ENCODE measurements at places on chromosomes 12 and 14.

GRCh38 chr12:131620946-131621681 lies 89.8 kb upstream of the SFSWAP start:
- no peak for DNase-seq

DNA sequence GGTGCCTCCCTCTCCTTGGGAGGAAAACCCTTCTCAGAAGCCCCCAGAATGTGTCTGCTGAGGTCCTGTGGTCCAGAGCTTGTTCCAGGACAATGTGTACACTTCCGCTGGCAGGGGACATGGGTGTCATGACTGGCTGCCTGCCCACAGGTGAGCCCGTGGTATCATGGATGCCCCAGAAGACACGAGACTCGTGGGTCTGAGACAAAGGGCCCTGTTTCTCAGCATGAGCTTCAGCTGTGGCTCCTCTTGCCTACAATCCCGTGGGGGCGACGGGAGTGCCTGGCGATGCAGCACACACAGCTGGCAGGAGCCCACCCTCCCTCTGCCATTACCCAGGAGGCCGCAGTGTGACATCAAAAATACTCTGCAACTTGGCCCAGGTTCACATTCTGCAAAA lies 7.0 kb downstream of the TMEM121 start:
- no peak for DNase-seq

- DNase-seq = no peak
These were observed 36.3 kb downstream of the PTHLH start for GRCh38 chr12:27936196-27936595.

- no peak for DNase-seq
These were observed 22.9 kb upstream of the CACNA1C start for GRCh38 chr12:2029851-2030250.

DNA sequence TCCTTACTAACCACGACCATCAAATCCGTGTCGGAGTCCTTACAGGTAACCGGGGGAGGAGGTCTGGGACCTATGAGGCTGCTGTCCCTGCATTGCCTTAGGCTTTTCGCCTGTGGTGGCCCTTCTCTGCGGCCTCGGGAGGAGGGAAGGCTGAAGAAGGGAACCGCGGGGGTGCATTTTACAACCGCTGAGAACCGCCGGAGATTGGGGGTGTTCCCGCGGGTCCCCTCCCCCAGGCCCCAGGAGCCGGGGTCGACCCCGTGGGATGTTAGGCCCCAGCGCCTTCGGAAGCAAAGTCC lies 549 bp downstream of the GPHN start:
- no peak for DNase-seq

DNA sequence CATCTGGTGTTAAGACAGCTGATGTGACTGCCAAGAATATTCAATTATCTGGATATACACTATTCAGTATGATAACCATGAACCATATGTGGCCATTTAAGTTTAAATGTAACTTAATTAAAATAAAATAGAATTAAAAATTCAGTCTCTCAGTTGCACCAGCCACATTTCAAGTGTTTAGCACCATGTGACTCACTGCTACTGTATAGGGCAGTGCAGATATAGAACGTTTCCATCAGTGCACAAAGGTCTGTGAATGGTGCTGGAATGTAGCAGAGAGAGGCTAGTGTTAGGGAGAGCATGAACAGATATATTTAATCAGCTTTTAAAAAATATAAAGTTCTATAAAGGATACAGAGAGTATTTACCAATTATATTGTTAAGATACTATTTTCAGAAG lies 28.7 kb downstream of the ARID4A start:
- no peak for DNase-seq

GRCh38 chr12:1812650-1813302 lies 7.6 kb upstream of the LRTM2 start:
- no peak for DNase-seq

DNA sequence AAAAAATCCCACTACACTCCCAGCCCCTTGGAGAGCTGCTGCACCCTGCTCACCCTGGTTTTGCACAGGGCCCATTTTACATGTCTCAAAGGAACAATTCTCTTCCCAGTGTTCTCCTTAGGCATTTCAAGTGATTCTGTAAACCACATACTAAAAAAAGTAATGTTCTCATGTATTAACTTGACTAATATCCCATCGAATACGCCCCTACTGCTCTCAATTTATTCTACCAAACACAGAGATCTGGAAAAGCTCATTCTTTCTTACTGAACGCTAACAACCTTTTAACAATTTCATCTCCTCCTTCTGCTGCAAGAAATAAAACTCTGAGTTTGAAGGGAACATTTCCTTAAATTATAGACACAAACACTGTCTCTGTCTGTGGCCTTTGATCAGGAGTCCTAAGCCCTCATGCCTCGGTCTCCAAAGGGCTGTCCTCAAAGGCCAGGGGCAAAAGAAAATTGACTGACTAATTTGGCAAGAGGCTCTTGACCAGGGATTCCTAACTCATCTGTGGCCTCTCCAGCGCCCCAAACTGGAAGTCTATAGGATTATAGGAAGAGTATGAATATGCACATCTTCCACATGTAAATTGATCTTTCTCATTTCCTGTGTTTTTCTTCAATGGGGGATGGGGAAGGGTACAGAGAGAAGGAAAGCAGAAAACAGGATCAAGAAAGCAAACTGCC lies 17.1 kb upstream of the TSPAN11 start:
- no peak for DNase-seq

GRCh38 chr14:54691525-54692283 lies 124.8 kb downstream of the SAMD4A start:
- DNase-seq = peak; percentile 76

GRCh38 chr14:79074510-79074909 lies 904.3 kb downstream of the NRXN3 start:
- no peak for DNase-seq

DNA sequence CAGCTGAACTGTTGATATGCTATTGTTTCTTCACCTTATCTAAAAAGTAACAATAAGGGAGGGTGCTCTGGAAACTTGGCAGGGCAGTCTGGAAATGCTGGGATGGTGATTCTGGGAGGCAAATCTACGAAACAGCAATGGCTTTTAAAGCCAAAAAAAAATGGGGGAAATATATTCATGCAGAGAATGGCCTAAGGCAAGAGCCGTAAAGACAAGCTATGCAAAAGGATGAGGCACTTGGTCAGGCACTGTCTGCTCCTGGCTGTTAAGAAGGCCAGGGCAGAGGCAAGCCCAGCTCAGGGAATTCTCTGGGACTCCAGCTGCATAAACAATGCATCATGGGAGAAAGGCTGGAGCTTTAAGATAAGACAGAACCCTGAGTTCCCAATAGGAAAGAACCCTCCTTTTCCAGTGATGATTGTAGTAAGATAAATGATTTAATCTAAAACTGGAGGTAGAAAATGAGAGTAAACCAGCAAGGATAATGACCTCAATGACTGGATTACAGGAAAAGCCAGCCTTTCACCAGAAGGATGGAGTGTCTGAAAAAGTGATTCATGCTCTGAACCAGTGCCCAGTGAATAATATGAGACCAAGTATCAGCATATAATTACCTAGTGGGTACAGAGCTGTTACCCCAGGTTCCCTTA lies 46.0 kb downstream of the ITPR2 start:
- DNase-seq = no peak

DNA sequence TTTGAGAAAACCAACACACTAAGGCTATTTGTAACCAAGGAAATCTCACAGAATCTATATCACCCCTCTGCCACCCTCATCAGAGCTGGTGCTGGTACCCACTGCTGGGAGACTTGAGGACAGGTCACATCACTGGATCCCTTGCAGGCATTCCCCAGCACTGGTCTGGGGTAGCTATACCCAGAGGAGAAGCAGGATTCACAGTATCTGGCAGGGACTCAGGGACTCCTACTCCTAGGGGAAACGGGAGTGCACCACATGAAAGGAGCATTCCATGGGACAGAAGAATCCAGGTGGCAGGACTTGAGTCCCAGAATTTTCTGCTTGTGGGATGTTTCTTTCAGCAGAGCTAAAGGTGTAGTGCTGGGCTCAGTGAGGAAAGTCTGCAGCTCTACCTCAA lies 223.2 kb downstream of the ADGRD1 start:
- no peak for DNase-seq

GRCh38 chr12:93772003-93772700 lies 95.0 kb downstream of the CRADD start:
- no peak for DNase-seq

DNA sequence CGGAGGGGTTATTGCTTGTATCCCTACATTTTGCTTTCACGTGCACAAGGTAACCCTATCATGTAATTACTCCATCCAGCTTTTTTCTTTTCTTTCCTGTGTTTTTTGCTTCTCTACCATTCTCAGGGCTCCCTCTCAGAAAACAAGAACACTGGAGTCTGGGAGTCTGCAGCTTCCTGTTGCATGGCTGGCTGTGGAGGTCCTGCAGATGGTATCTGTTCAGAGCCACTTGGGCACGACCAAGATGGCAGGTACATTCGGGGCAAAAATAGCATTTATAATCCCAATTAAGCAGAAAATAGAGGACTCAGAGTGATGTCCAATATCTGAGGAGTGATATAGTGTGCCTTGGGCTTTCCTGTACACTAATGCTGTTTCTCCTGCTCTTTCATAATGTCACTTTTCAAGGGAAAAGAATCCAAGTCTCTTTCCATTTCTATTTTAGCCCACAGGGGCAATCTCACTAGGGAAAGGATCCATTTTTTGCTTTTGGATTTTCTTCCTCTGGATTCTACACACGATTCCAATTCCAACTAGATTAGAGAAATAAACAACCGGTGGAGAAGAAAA lies 3.2 kb upstream of the NUMB start:
- DNase-seq = peak; percentile 28

DNA sequence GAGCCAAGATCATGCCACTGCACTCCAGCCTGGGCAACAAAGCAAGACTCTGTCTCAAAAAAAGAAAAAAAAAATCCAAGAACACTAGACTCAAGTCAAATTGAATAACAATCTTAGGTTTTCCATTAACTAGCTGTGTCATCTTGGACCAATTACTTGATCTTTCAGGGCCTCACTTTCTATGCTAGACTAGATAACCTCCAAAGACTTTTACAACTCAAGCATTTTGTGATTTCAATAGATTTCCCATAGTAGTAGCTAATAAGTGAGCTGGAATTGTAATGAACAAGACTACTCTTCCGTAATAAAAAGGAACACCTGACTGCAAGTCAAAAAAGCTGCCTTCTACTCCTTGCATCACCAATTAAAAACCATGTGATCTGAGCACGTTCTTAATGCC lies 127.0 kb upstream of the SSTR1 start:
- DNase-seq = no peak
